Renal cortical epithelial cell (primary cell): ENCODE measurements at places on chromosomes 2 and 18. TPM values are rescaled to one million over a fixed set of nuclear protein-coding genes. Genes with fewer than 3 reads are reported as not detected.
A peak's percentile ranks its signal among the peaks of the same experiment; 100 is the strongest.

DNA sequence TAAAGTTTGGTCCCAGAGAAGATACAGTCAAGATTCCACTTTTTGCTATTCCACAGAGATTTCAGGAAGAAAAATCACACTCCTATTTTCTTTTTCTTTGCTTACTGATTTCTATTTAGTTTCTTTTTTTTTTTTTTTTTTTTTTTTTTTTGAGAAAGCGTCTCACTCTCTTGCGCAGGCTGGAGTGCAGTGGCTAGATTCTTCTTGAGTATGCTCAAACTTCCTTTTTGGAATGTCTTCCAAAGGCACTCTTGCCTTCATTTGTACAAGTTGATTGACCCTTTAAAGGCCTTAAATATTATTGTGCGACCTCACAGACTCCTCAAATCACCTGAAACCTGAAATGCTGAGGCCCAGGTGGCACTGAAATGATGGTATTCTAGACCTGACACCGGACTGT, 9.6 kb downstream of the SCN1A start:
- no peak for DNase-seq

The RGPD6 gene
- 43.6 and 58.3 TPM in 2 replicates for total RNA-seq

The ZEB2 gene
- total RNA-seq: 9.7 and 23.8 TPM in 2 replicates

DNA sequence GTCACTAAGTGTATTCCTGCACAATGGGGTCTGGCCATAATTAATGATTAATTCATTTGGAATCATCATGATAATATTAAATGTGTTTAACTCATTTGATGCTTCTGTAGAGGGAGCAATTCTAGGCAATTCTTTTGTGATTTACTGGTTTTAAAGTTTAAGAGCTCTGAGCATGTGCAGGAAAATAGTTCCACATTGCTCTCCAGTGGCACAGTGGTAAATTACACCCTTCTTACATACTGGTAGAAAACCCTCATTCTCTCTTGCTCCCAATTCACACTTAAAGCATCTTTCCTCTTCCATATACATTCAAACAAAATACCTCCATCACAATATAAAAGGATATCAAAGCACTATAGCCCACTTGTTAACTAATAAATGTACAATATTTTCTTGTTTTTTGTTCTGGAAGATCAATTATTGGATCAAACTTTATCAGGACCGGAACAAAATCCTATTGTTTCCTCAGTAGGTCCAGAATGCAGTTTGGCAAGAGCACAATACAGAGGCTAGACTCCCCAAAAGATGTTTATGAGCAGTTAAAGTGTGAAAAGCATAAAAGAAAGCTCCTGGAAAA, 844.3 kb downstream of the MBD2 start:
- DNase-seq: peak; percentile 61

DNA sequence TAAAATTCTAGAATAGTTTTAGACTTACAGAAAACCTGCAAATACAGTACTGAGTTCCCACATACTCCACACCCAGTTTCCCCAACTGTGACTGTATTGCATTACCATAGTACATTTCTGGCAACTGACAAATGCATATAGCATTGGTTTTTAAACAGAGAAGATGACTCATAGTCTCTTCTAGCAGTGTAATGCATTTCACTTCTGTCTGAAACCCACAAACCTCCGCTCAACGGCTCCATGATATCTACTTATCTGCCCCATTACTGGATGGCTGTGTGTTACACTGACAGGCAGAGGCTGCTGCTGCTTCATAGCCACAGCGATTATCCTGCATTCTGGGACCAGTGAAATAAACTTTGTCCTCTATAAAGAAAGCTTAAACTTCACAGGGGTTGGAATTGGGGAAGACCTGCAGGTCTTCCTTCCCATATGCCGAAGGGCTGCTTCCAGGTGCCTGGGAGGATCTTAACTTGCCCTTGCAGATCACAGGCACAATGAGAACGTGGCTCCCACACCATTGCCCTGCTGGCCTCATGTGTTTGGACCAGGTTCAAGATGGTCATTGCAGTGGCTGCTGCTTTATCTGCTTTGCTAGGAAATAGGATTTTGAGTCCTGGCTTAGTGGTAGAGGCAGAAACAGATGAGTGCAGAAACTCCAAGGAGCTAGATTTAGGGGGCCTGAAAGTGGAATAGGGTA, 742.6 kb upstream of the HS6ST1 start:
- DNase-seq: no peak

DNA sequence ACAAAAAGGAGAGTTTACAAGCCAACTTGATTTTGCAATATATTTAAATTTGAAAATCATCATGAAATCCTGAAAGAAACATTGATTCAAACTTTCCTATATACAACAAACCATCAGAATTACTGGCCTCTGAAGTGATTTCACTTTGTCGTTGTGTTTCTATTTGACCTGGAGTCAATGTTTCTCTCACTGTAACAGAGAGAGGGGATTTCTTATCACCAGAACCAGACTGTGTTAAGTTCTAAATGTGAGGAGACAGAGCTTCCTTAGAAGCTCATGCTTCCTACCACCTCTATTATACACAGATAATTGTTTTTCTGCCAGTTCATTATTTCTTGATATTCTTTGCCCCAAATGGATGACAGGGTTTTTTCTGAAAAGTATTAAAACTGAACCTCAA, 245.0 kb upstream of the RND3 start:
- DNase-seq: no peak

DNA sequence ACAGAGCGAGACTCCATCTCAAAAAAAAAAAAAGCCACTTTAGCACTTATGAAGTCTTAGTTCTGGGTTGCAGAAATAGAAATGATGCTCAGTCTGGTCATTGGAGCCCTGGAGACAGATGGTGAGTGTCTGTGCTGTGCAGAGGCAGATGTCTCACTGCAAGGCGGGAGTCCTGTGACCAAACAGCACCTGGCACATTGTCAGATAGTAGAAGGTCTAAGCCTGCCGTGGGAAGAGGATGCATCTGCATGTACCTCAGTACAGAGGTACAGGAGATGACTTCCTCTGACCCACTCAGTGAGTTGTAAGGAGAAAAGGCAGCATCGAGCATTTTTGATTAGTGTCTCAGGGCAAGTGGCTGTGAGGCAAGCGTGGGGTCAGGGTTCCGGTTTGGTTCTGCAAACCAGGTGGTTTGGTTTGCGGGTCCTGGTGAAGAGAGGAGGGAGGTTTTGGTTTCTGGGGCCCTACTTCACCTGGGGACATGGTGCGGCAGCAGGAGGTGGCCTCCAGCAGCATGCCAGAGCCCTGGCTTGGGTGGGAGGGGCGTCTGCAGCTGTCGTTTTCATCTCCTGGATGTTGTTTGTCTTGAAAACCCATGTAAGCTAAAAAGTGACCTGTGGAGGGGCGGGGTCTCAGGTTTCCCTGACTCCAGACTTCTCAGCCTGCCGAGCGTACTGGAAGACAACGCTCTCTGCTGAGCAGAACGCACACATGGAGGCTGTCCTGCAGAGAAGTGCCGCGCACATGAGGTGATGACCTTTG, 3.8 kb downstream of the RBFA start:
- no peak for DNase-seq

DNA sequence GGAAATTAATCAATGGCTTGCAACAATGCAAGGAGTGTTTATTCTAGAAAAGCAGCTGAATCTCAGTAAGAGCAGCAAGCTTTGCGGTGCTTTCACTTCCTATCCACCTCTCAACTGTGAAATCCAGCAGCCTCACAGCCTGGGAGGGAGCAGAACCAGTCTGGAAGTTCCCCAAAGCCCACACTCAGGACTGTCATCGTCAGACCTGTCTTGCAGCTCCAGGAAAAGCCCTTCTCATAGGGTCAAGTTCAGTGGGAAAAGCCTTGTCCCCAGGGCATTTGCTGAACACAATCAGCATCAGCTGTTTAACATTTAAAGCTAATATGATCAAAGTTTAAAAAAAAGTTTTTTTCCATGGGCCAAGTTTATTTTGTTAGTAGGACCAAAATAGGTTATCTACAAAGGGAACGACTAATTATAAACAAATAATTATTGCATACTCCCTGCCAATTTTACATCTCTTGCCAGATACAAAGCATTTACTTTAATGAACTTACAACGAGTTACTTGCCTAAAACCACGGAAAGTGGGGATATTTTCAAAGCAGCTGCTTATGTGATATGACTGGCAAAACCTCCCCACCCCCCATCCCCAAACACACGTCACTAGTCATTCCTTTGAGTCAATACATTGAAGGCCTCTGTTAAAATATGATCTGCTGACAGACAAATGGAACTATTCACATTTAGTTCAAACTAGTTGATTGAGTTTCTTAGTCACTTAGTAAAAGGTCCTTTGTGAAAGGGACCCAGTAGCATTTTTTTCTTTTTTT, 36.8 kb downstream of the PARD6G start:
- no peak for DNase-seq

- DNase-seq: peak; percentile 49
Observed at GRCh38 chr2:96618596-96619283, 19.4 kb downstream of the KANSL3 start.

GRCh38 chr2:127365211-127365643, 22.5 kb downstream of the MAP3K2 start:
- peak; percentile 87 for DNase-seq

- DNase-seq: no peak
Observed at GRCh38 chr2:29246383-29247300, 131.4 kb downstream of the CLIP4 start.

The TEX44 gene
- total RNA-seq: not detected in 2 replicates

DNA sequence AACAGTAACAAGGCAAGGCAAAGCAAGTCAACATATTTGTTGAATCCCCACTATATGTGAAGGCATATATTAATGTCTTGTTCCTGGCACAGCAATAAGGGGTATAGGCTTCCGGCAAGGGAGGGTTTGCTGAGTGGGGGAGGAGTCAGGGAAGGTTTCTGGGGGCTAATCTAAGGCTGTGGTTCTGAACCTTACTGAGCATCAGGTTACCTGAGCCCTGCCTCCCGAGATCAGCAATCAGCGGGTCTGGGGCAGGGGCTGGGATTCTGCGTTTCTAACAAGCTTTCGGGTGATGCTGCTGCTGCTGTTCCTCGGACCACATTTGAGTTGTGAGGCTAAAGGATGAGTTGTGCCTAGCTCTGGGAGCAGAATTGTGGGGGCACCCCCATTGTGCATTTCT, 401.7 kb upstream of the SPRED2 start:
- DNase-seq: no peak

The SYT4 gene
- not detected in 2 replicates for total RNA-seq

The KCNJ3 gene
- total RNA-seq: 0.10 and 0.17 TPM in 2 replicates

- DNase-seq: peak; percentile 62
Observed at GRCh38 chr2:47782671-47783485, at the start of gene MSH6. Gene MSH6, plus strand, starts transcription at chr2:47783145. Its CDS starts 89 bp downstream, at chr2:47783234.

DNA sequence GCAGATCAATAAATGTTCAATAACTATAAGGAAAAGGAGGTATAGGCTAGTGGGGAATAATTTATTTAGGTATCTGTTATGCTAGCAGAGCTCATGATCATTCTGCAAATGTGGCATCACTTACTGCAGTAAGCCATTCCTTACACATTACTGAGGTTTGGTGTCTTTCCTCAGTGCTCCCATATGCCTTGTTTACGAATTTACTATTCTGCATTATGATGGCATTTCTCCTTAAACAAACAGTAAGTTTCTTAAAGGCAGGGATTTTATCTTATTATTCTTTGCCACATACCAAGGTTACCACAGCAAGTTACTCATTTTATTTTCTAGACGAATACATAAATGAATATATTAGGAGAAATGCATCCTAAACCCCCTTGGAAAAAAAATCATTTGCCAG, 88.4 kb downstream of the DSEL start:
- no peak for DNase-seq

The UCN gene
- total RNA-seq: 0.70 TPM in 1 of 2 replicates, not detected in the other
